H7 (cell line): ENCODE measurements at places on chromosomes 3 and 15. TPM values are rescaled to one million over a fixed set of nuclear protein-coding genes. Genes with fewer than 3 reads are reported as not detected.

The CA12 gene
- total RNA-seq, result 0.70 and 1.9 TPM in 2 replicates

DNA sequence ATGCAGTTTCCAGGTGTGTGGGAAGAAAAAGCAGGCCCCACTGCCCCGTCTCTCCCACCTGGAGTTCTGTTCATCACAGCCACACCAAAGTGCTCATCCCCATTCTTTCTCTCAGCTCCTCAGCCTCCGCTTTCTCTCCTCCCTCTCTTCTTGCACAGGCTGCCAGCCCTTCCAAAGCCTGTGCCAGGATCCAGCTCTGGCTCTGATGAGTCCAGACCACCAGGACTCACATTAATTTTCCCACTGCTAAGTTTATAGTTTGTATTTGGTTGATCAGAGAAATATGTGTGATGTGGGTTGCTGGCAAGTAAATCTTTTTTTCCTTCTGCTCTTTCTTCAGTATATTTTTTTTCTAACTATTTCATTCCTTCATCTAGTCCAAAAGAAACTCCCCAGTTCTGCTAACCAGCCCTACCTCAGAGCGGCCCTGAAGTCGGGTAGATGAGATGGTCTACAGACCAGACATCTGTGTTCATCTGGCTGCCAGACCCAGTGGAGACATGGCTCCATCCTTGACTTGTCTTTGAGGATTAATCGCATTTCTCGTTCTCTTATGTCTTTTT is 49.8 kb downstream of the BOC start:
- no peak for DNase-seq

- DNase-seq, result no peak
These were observed 64.3 kb downstream of the CHL1 start for GRCh38 chr3:260898-261297.

DNA sequence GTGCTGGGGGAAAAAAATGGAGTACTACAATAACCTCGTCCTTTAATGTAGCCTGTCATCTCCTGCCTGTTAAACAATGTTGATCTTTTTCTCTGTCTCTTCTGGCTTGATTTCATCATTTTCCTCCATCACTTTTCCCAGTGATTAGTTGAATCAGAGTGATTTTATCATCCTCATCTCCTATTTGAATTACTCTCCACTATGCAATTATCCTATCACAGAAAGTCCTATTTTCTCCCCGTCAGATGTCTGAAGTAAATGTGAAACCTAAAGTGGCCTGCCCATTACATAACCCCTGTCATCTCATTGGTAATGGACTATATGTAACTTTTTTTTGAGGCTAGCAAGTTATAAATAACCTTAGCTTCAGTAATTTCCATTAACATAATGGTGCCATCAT is 201.8 kb downstream of the CACNA2D3 start:
- DNase-seq, result no peak

GRCh38 chr15:30992249-30992864 is 929 bp upstream of the MTMR10 start:
- no peak for DNase-seq

GRCh38 chr3:149844091-149844490 is 31.1 kb downstream of the RNF13 start:
- DNase-seq, result no peak

DNA sequence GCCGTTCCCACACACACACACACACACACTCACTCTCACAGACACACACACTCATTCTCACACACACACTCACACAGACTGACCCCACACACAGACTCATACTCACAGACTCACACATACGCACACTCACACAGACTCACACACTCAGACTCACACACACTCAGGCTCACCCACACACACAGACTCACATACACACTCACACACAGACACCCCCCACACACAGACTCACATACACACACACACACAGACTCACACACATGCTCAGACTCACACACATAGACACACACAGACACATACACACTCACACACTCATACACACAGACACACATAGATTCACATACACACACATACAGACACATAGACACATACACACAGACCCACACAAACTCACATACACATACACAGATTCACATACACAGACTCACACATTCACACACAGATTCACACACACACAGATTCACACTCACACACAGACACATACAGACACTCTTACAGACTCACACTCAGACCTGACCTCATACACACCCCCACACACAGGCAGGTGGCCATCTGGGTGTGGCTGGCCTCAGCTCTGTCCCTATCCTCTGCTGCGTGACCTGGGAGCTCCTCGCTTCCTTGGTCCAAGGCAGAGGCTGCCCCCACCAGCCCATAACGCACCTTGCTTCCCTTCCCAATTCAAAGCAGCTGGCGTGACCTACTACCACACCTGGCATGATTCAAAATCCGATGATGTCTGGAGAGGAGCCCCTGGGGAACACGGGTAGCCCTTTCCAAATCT is 1.9 kb downstream of the C3orf22 start:
- peak; percentile 18 for DNase-seq

The SERINC4 gene
- total RNA-seq, result 0.22 and 0.38 TPM in 2 replicates

The SPINK8 gene
- total RNA-seq, result not detected in 2 replicates

The FOXB1 gene
- total RNA-seq, result 25.0 and 32.7 TPM in 2 replicates

The EFCC1 gene
- total RNA-seq, result 0.21 and 0.81 TPM in 2 replicates

The CPLX3 gene
- total RNA-seq, result 0.03 TPM in 1 of 2 replicates, not detected in the other

DNA sequence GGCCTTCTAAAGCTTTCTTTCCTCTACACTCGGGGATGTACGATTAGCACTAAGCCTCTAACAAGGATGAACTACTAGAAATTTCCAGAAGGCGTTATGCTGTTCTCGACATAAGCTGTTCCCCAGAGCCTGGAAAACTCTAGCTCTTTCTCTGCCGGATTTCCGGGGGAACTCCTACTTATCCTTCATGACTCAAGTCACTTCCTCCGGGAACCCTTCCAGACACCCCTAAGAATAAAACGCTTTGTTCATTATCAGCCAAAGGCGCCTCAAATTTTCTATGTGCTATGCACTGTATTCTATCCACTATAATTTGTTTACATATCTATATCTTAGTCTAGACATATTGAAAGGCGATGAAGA is 455 bp upstream of the SNAP23 start:
- DNase-seq, result peak; percentile 30

The UTS2B gene
- total RNA-seq, result 0.28 TPM in 1 of 2 replicates, not detected in the other

DNA sequence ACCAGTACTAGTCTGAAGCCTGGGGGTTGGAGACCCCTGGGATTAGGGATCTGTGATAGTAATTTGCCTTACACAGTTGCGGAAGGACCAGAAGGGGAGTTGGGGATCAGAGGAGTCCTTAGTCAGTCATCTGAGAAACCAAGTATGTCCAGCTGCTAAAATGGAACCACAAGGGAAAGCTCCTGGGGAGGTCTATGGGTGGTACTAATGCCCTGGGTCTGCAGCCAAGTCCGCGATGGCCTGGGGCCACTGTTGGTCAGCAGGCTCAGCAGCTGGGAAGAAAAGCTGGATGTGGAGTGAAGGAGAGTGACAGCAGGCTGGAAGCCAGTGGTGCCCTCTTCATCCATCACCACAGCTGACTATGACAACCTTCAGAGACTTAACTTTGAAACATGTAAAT is 2.2 kb upstream of the ANKDD1A start:
- no peak for DNase-seq

The RASGRP1 gene
- total RNA-seq, result 2.8 and 2.9 TPM in 2 replicates

The IL17RE gene
- 1.5 and 1.9 TPM in 2 replicates for total RNA-seq

The POTEB3 gene
- not detected in 2 replicates for total RNA-seq

The SLC2A2 gene
- not detected in 2 replicates for total RNA-seq

DNA sequence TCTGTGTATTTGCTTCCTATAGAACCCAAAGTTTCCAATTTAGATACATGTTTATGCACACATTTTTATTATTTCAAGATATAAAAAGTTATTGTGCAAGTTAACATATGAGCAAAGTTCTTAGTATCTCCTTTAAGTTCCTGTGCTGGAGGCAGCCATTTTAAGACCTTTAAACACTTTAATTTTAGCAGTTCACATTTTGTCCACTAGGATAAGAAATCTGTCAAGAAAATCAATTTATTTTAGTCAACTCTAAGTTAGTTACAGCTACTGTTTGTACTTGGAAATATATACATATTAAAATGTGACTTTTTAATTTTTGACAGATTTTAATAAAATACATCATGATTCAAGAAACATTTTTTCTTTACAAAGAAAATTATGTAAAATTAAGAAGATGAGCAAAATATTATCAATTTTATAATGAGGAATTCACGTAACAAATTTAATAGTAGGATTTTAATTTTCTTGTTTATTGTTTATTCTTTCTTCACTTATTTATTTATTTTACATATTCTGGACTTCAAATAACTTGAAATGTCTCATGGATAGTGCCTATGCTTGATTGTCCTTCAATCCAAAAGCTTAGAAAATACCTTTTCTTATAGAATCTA is 402.6 kb upstream of the GBE1 start:
- DNase-seq, result no peak

DNA sequence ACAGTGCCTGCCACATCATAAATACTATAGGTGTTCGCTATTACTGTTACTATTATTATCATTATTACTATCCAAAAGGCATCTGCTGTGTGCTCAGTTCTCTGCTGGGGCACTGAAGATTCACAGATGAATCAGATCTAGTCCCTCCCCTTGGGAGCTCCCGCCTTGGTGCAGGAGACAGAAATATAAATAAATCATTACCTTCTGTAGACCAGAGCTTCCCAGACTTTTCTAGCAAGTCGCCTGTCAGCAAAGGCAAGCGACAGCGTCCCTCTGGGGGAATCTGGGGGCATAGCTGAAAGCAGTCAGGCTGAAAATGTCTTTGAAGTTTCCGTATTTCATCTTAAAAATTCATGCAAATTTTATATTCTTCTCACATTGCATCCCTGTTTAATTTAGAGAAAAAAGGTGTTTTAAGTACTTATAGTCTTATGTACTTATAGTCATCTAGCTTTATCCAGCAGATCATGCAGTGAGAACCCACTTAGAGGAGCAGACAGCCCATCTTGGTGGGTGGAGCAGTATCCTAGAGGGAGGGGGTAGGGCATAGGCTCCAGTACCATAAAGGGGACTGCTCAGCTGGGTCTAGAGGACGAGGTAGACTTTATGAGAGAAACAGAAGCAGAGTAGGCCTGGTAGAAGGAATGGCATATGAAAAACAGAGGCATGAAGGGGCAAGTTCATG is 10.4 kb upstream of the BRPF1 start:
- no peak for DNase-seq

DNA sequence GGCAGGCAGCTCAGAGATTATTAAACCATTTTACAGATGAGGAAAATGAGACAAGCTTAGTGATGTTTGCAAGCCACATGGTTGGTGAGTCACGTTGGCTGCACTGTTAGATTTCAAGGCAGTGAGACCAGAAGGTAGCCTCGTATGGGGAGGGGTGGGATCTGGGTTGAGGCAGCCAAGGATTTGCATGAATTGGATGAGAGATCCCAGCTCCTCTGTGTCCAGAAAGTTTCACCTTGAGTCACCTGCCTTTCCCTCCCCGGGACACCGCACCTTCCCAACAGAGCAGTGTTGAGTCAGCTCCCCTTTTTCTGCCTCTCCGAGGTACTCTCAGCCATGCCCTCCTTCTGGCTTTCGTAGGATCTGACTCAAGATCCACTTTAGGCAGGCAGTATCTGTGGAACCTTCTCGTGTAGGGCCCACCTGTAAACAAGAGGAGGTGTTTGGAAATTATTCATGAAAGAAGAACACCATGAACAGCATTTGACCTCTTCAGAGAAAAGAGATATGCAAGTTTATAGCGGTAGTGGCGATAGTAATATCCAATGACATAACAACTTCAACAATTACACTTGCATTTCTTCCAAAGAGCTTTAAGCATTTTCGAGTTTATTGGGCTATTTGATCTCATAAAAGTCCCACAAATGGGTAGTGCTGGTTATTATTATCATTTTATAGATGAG is 46.8 kb upstream of the VPS8 start:
- DNase-seq, result peak; percentile 21

The ZDHHC23 gene
- 4.4 and 6.4 TPM in 2 replicates for total RNA-seq

- DNase-seq, result no peak
These were observed 65.2 kb downstream of the TLE3 start for GRCh38 chr15:70032509-70032908.

DNA sequence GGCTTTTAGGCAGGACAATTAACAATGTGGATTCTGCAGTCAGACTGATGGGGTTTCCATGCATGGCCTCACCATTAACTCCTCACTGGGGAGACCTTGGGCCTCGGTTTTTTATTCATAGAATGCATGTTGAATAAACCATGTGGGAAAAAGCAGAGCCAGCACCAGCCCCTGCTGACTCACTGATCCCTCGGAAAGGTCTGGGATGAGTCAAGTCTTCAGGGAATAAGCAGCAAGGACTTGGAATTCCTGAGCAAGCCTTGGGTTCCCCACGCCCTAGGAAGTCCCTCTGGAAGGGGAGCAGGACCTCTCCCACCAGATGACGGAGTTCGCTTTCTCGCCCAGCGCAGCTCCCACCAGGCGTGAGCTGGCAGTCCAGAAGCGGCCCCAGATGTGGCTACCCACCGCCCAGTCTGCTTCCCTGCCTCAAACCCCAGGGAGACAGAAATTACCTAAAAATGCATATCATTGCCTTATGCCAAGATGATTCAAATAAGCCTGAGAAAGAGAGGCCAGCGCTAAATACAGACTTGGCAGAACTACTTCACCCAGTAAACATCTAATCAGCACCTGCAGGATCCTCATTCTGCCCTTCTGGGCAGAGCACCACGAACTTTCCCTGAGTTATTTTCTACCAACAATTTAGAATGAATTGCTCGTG is 45.4 kb downstream of the BTD start:
- no peak for DNase-seq

The COL6A6 gene
- total RNA-seq, result under 0.01 TPM in 1 of 2 replicates, not detected in the other

The SEMA3B gene
- 2.8 and 4.4 TPM in 2 replicates for total RNA-seq

DNA sequence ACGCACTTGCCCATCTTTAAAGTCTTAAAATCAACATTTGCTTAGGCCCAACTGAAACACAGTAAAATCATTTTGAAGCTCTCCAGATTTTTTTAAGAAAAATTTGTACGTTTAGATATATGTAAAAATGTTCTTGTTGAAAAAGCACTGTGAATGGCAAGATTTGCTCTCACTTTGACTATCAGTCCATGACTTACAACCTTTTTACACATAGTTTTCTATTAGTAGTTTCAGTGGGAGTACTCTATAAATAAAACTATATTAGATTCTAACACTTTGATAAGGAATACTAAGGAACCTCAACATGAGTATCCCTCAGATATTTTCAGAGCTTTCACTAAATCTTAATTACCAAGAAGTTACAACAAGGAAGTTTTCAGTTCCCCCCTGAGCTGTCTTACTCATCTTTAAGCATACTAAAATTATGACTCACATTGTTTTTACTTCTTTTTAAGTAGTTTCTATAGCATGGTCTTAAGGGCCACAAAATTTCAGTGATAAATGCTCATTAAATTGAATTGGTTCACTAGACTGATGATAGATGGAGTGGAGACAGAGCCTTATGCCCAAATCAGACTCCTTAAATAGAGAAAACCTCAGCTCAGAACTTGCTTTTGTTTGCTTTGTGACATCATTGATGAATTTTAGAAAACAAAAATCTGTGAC is 31.6 kb upstream of the RAP2B start:
- DNase-seq, result no peak

GRCh38 chr15:78709263-78709882 is 68.4 kb upstream of the CHRNB4 start:
- peak; percentile 90 for DNase-seq
